HFFc6 (cell line): ENCODE measurements at places on chromosomes 5 and 9.
A peak's percentile ranks its signal among the peaks of the same experiment; 100 is the strongest.

- no peak for DNase-seq
These were observed 678 bp downstream of the SLC26A2 start for GRCh38 chr5:149961186-149961685.

- DNase-seq: no peak
These were observed 79.4 kb upstream of the DIRAS2 start for GRCh38 chr9:90722071-90722470.

GRCh38 chr5:133035224-133035623 lies 8.9 kb upstream of the ZCCHC10 start:
- no peak for DNase-seq

GRCh38 chr5:170334626-170335025 lies 37.0 kb upstream of the LCP2 start:
- DNase-seq: no peak

- DNase-seq: no peak
These were observed 83.9 kb upstream of the NR5A1 start for GRCh38 chr9:124590889-124591641.

GRCh38 chr9:76425677-76426453 lies 31.6 kb upstream of the RFK start:
- no peak for DNase-seq

DNA sequence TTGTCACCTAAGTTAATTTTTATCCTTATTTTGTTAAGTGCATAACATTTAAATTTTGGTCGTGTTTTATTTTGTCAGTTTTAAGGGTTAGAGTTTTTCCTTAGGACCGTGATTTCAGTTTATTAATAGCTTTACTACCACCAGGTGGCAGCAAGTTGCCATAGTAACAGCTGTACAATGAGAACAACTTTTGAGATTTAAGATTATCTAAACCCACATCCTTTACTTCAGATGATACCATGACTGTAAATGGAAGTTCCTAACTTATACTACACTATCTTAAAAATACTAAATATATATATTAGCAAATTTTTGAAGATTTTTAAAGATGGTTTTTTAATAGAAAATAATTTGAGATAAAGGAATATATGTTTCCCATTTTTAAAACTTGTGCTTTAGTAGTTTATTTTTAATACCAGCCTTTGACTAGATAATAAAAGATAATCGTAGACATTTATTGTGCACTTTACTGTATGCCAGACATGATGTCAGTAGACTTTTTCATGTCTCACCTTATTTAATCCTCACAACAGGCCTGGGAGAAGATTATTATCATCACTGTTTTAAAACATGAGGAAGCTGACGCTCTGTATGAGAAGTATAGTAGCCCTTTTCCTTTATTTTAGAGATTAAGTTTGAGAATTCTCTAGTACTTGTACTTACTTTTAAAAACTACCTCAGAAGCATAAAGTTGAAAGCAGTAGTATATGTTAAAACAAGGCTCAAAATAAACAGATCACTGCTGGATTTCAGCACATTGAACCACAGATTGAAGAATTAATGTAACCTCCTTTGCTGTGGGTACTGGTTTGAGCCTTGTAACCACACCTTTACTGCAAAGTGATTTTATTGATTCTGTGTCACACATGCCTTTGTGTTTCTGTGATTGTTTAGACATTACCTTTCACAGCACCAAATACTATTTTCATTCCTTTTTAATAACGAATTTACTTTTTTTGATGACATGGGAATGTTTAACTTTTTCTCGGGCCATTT lies 27.5 kb downstream of the SREK1 start:
- peak; percentile 70 for DNase-seq

GRCh38 chr9:26955222-26955903 lies 849 bp upstream of the IFT74 start:
- no peak for DNase-seq

DNA sequence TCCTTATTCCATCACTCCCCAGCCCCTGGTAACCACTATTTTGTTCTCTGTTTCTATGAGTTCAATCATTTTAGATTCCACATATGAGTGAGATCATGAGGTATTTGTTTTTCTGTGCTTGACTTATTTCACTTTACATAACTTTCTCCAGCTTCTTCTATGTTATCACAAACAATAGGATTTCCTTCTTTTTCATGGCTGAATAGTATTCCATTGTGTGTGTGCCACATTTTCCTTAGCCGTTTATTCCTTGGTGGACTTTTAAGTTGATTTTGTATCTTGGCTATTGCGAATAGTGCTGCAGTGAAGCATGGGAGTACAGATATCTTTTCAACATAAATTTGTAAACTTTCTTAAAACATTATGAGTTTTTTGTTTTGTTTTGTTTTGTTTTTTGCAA lies 15.1 kb downstream of the SYK start:
- no peak for DNase-seq

GRCh38 chr5:555058-555623 lies 30.9 kb upstream of the SLC9A3 start:
- no peak for DNase-seq

GRCh38 chr5:154881986-154882385 lies 23.6 kb downstream of the CNOT8 start:
- no peak for DNase-seq

- DNase-seq: no peak
These were observed 1296.8 kb upstream of the CDH6 start for GRCh38 chr5:29896646-29897045.

DNA sequence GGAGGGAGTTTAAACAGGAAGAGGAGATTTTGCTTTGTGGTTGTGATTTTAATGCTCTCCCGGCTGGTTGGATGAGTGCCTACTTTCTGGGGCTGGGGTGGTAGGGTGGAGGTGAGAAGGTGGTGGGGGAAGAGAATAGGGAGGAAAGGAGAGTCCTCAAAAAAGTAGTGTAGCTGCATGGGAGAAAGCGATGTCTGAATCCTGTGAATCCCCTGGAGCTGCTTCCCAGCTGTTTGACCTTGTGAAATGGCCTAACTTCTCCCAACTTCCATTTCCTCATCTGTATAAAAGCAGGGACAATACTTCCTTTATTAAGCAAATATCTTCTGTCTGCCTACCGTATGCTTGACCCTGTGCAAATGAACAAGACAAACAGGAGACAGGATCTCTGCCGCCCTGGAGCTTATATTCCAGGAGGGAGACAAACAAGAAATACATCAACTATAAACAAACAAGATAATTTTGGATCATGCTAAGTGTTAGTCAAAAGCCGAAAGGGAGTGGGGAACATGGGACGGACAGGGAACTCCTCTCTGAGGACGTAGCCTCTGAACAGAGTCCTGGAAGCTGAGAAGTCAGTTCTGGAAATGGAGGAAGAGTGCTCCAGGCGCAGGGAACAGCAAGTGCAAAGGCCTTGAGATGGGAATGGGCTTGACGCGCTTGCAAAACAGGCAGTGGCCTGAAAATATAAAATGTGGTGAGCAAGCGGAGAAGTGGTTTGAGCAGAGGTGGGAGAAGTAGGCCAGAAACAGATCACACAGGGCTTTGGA lies 103.5 kb downstream of the SPRY4 start:
- DNase-seq: no peak

DNA sequence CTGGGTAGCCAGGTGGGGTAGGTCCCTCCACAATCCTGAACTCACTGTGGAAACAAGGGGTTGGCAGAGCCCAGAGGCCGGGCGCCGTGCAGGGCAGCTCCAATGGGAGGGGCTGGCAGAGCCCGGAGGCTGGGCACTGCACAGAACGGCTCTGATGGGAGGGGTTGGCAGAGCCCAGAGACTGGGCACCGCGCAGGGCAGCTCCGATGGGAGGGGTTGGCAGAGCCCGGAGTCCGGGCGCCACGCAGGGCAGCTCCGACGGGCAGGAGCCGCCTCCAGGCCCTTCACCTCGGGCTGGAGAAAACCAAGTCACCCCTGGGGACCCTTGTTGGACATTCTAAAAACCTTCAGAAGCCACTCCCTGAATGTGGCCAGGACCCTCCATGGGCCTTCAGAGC lies 9.3 kb downstream of the NACC2 start:
- DNase-seq: no peak

GRCh38 chr5:150067405-150067960 lies 18.9 kb downstream of the CSF1R start:
- no peak for DNase-seq

DNA sequence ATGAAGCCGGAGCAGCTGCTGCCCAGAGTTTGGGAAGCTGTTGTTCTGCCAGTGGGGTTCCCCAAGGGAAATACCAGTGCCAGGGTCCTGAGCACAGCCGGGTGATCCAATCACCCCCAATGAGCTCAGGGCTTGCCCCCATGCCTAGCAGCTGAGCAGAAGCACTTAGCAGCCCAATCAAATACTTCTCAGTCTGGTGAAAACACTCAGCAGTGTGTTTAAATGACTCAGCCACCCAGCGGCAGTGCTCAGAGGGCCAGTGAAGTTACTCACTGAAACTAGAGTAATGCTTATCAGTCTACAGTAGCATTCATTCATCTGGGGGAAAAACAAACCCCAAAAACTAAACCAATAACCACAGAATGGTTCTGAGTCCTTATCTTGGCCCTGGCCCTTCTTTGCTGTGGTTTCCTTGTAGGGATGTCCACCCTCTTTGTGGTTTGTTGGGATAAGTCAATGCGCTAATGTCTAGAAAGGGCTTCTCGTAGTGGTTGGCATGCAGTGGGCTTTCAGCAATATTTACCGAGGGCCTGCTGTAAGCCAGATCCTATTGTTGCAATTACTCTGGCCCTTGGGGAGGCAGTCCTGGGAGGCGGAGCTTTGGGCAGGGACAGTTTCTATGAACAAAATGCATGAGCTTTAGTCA lies 43.1 kb downstream of the LHX2 start:
- DNase-seq: peak; percentile 88

DNA sequence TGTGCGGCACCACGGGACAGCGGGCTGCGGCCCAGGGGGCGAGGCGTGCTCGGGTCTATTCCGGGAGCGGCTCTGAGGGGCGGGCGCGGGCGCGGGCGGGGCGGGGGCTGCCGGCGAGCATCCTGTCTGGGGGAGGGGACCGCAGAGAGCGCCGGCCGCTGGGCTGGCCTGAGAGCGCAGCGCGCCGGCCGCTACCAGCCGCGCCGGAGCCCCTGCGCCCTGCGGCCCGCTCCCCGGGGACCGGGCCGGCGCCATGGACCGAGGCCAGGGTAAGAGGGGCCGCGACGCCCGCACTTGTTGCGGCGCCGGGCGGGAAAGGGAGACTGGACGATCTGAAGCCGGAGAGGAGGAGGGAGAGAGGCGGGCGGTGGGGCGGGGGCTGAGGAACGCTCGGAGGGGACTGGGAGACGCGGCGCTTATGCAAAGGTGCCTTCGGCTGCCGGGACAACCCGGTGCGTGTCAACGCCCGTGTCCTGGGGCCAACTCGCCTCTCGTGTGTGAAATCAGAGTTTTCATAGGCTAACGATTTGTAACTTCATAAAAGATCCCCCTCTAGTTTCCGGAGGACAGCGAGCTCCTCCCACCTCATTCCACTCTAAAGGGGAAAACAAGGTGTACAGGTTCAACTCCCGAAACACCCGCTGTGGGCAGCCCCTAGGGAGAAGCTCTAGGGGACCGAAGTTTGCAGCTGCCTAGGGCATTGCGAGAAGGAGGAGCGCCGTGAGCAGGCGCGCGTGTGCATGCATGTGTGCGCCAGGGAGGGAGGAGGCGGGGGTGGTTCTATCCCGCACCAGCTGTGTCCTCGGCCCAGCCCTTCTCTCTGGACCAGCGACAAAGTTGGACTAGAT lies at the start of gene AFAP1L1:
AFAP1L1 (plus strand) TSS at position 144 of the 848 bp plus-strand sequence; CDS start at position 254, 110 bp downstream.
- DNase-seq: peak; percentile 22

DNA sequence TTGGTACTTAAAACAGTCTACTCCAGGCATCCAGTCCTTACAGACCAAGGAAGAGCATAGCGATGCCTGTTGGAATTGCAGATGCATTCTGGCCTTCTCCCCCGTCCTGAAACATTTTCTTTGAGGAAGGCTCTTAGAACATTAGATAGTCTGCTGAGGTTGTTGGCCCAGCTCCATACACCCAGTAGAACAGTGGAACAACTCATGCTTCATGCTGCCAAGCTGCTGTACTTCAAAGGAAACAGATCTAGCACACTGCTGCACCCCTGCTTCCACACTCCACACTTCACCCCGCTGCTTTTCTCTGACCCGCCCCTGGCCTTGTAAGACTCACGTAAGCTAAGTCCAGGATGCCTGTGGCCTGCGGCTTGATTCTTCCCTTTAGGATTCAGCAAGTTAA lies 33.4 kb upstream of the NCS1 start:
- peak; percentile 95 for DNase-seq

DNA sequence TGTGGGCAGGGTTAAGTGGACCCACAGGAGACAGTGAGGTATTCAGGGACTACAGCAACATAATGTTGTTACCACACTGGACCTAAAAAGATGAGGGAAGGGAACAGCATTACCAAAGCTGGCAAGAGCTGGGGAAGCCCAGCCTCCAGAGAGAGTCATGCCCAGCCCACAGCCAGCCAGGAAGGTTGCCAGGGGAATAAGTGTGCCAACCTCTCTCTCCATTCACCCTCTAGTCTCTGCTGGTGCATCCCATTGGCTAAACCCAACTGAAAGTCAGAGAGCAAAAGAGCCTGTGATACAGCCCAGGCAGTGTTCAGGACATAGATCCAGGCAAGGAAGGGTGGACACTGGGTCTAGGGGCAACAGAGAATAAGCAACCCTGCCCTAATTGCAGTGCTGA lies 35.8 kb upstream of the AFAP1L1 start:
- no peak for DNase-seq

DNA sequence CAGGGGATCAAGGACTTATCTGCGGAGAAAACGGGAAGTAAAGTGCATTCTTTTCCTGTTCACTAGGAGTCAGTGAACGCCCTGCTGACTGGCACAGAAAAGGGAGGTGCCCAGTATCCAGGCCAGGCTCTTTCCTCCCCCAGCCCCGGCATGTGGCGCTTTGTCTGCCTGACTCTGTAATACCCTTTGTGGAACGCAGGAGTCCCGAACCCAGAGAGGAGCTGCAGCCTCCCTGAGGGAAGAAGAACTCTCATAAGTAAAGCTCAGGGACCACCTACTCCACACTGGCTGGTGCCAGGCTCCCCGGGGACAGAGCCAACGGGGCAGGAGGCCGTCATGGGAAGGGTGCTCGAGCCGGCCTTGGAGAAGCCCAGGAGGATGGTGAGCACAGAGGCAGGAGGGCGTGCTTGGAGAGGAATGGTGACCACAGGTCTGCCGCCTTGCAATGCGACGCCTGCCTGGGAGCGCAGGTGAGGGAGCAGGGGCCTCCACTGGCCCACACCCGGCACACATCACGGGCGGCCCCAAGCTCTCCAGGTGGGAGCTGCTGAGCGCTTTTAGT lies 31.5 kb downstream of the VAV2 start:
- no peak for DNase-seq

- DNase-seq: no peak
These were observed 216.5 kb upstream of the NR4A3 start for GRCh38 chr9:99605016-99605743.

- DNase-seq: no peak
These were observed 101.9 kb downstream of the ADAMTS16 start for GRCh38 chr5:5242056-5242455.

GRCh38 chr9:73527521-73527920 lies 375.9 kb downstream of the ANXA1 start:
- no peak for DNase-seq

- no peak for DNase-seq
These were observed 41.0 kb downstream of the CCNJL start for GRCh38 chr5:160271396-160271795.

DNA sequence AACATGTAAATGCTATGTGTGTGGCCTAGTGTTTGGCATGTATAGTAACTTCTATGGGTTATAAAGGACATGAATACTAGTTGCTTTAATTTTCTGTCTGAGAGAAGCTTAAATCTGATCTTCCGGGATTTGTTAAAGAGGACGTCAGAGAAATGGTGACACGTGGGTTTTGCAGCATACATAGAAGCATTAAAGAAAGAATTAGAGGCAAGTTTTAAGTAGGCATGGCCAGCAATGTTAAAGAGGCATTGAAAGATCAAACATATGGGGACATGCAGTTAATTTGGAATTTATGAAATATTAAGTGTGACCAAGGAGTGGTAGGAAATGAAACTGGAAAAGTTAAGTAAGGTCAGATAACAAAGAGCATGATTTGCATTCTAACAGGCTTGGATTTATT lies 311.4 kb upstream of the RIOK2 start:
- no peak for DNase-seq

- no peak for DNase-seq
These were observed 184.2 kb downstream of the RAB3C start for GRCh38 chr5:58767104-58767503.
